Left cardiac atrium (tissue), 4 donors: ENCODE measurements at places on chromosomes 6 and 20. TPM values are rescaled to one million over a fixed set of nuclear protein-coding genes. Genes with fewer than 3 reads are reported as not detected.

Gene ECT2L
- 2.8 TPM for total RNA-seq

Gene TRIM38
- total RNA-seq: 4.7 TPM

Gene NKAIN4
- total RNA-seq: not detected

Gene GJA10
- not detected for total RNA-seq

Gene NOX3
- total RNA-seq: not detected

Gene TPD52L1
- total RNA-seq: 50.4 TPM

Gene PCK1
- 72.2 TPM for total RNA-seq
